Ascending aorta (tissue), 2 donors: ENCODE measurements at places on chromosomes 7 and 10.

- H3K4me1 ChIP-seq = no peaks in the 10 kb centered on the region
- H3K36me3 ChIP-seq = no peaks in the 10 kb centered on the region
- H3K27me3 ChIP-seq = no peaks in the 10 kb centered on the region
- H3K4me3 ChIP-seq = no peak overlapping the region
- no peak overlapping the region for H3K27ac ChIP-seq
Observed at GRCh38 chr7:13880789-13881188, 108.7 kb downstream of the ETV1 start.

GRCh38 chr7:13532028-13532753 lies 457.3 kb downstream of the ETV1 start:
- no peak overlapping the region for H3K4me3 ChIP-seq
- H3K36me3 ChIP-seq = no peaks in the 10 kb centered on the region
- no peaks in the 10 kb centered on the region for H3K4me1 ChIP-seq
- no peak overlapping the region for H3K27ac ChIP-seq
- no peak for DNase-seq
- no peaks in the 10 kb centered on the region for H3K27me3 ChIP-seq

DNA sequence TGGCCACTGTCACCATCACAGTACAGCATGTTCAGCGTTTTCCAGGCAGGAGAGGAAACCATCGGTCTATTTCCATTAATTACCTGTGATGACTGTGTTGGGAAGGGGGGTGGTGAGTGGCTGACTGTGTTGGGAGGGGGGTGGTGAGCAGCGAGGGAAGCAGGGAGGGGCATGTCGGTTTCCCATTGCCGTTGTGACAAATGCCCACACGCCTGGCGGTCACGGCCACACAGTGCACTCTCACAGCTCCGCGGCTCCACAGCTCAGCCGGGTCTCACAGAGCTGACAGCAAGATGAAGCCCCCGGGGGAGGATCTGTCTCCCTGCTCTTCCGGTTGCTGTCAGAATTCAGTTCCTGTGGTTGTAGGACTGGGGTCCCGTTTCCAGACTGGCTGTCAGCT lies 39.0 kb downstream of the AP5Z1 start:
- no peak overlapping the region for H3K4me3 ChIP-seq
- H3K27me3 ChIP-seq = no peaks in the 10 kb centered on the region
- peaks cover 5% of the 10 kb centered on the region for H3K36me3 ChIP-seq
- no peak overlapping the region for H3K27ac ChIP-seq
- DNase-seq = no peak
- H3K4me1 ChIP-seq = no peaks in the 10 kb centered on the region

GRCh38 chr10:62053860-62054259 lies 152.4 kb downstream of the ARID5B start:
- H3K4me1 ChIP-seq = peaks cover 13% of the 10 kb centered on the region
- peak overlapping the region; percentile 78 for H3K4me3 ChIP-seq
- DNase-seq = no peak
